ENCODE measurements at places on chromosomes 2 and 18. TPM values are rescaled to one million over a fixed set of nuclear protein-coding genes. Genes with fewer than 3 reads are reported as not detected.

FLACC1 gene
- 0.89 TPM for total RNA-seq

ASAP2 gene
- total RNA-seq: 79.5 TPM

RAB6C gene
- not detected for total RNA-seq

HOXD1 gene
- total RNA-seq: not detected

PPP3R1 gene
- 29.1 TPM for total RNA-seq

ERBB4 gene
- 0.42 TPM for total RNA-seq

ING5 gene
- 19.9 TPM for total RNA-seq

TBC1D8 gene
- 0.32 TPM for total RNA-seq
